Suprapubic skin (tissue), 4 donors: ENCODE measurements at places on chromosomes 2 and 18. TPM values are rescaled to one million over a fixed set of nuclear protein-coding genes. Genes with fewer than 3 reads are reported as not detected.
A peak's percentile ranks its signal among the peaks of the same experiment; 100 is the strongest.

- H3K4me3 ChIP-seq = no peak overlapping the region
- no peaks in the 10 kb centered on the region for H3K36me3 ChIP-seq
- DNase-seq = no peak
- no peaks in the 10 kb centered on the region for H3K4me1 ChIP-seq
- no peak overlapping the region for H3K27ac ChIP-seq
- no peaks in the 10 kb centered on the region for H3K27me3 ChIP-seq
Measured at GRCh38 chr18:57832730-57833129, 29.6 kb upstream of the ATP8B1 start.

DNA sequence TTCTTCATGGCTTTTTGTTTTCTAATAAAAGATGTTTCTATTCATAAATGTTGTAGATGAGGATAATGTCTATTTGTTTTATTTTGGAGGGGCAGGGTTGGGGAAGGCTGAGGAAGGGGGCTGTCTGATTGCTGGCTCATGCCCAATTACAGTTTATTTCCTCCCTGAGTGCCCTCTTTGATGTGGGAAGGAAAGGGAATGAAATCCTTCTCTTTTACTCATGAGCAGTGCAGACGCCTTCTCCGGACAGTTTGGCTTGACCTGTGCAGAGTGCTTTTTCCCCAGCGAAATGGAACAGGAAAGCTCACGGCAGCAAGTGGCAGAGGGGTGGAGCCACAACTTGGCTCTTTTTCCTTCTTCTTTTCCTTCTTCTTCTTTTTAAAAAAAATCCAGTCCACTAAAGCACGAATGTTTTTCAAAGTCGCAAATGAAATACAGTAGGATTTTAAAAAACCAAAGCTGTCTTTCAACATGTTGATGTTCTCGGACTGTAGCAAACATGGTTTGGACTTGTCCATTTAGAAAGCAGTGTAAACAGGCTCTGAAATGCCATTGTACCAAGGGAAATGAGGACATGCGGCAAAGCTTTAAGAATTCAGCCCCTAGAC is 34.5 kb downstream of the RAB31 start:
- no peaks in the 10 kb centered on the region for H3K36me3 ChIP-seq
- peaks cover 26% of the 10 kb centered on the region for H3K4me1 ChIP-seq
- peak overlapping the region; percentile 54 for H3K27ac ChIP-seq
- H3K27me3 ChIP-seq = no peaks in the 10 kb centered on the region
- peak overlapping the region; percentile 7 for H3K4me3 ChIP-seq
- DNase-seq = no peak

DNA sequence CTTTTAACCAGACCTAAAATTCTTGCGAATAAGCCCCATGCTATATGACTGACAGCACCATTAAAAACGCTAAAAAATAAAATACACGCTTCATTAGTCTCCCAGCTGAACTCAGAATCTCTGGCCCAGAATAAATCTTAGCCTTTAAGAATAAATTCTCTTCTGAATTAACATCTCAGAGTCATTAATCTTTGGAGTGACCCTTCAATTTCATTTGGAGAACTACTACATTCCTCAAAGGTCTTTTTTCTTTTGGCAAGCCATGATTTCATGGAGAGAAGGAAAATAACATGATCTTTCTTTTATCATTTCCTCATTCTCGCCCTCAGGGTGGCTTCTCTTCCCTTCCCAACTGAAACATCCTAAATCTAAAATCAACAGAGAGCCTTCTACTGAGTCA is 259.0 kb downstream of the AFF3 start:
- H3K4me1 ChIP-seq = no peaks in the 10 kb centered on the region
- DNase-seq = no peak
- H3K27ac ChIP-seq = no peak overlapping the region
- H3K27me3 ChIP-seq = no peaks in the 10 kb centered on the region

DNA sequence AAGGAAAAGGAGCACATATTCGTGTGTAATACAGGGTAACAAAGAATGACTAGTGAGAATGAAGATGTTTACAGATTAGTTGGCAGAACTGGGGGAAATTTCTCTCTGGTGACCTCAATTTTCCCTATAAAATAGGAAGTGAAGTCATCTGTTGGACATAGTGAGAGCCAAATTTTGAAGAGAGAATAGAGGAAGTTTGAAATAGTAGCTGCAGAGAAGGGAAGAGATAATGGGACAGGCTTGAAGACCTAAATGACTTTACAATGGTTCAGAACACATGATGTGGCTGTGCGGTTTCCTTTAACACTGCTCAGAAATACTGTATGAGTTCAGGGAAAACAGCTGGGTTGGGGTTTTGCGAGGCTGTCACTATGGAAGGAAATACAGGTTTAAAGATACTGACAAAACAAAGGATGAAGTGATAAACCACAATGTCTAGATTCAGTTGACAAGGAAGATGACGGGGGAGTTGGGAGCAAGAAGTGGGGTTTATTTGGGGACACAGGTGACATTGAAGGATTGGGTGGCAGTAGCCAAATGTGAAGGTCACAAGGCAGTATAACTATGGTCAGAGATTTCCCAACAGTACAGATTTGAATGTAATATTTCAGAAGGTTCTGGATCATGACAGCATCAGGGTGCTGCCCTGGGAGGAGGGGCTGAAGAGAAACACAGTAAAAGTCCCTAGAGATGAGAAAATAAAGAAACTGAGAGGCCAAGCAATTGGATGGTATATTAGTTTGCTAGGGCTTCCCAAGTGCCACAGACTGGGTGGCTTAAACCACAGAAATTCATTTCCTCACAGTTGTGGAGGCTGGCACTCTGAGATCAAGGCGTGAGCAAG is 82.6 kb upstream of the TANK start:
- H3K4me1 ChIP-seq = peaks cover 27% of the 10 kb centered on the region
- no peak overlapping the region for H3K4me3 ChIP-seq

DNA sequence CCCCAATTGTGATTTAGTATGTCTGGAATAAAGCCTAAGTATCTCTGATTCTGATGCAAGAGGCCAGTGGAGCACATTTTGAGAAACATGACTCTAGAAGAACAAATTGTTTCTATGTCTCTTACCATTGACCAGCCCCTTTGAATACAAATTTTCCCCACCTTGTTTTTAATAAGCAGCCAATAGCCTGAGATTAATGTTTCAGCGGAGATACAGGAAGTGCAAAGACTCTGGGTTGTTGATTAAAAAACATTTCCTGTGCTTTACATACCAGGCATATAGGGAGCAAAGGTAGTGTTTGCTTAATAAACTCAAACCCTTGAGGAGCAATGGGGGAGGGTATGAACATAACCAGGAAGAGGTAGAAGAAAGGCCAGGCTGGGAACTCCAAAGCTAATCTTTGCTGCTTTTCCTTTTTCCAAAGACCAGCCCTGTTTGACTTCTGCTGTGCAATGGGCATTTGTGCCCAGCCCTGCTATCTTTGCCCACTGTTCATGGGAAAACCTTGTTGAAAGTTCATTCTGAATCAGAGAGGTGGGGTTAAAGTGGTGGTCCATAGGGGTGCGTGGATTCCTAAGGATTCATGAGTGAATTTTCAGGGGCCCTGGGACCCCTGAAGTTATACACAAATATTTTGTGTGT is 29.3 kb downstream of the UPP2 start:
- no peaks in the 10 kb centered on the region for H3K27me3 ChIP-seq
- no peaks in the 10 kb centered on the region for H3K4me1 ChIP-seq
- no peak overlapping the region for H3K27ac ChIP-seq
- no peaks in the 10 kb centered on the region for H3K36me3 ChIP-seq
- no peak for DNase-seq

GRCh38 chr2:197813093-197813787 is 8.8 kb downstream of the PLCL1 start:
- no peak for DNase-seq
- no peaks in the 10 kb centered on the region for H3K36me3 ChIP-seq
- H3K4me3 ChIP-seq = no peak overlapping the region
- H3K4me1 ChIP-seq = no peaks in the 10 kb centered on the region
- no peaks in the 10 kb centered on the region for H3K27me3 ChIP-seq

DNA sequence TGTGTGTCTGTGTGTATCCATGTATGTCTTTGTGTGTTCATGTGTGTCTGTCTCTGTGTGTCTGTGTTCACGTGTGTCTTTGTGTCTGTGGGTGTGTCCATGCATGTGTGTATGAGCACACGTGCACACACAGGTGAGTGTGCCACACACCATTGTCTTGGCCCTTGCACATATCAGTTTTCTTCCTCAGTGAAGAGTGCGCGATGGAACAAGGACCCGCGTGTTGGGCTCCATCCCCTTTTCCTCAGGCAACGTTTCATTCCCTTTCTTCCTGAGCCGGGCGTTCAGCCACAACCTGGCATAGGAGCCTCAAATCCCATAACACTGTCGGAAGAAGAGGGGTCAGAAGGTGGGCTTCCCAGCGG is 74.3 kb downstream of the PTGR3 start:
- H3K4me1 ChIP-seq = no peaks in the 10 kb centered on the region
- peak; percentile 8 for DNase-seq
- no peaks in the 10 kb centered on the region for H3K36me3 ChIP-seq
- H3K27ac ChIP-seq = no peak overlapping the region
- H3K4me3 ChIP-seq = no peak overlapping the region
- no peaks in the 10 kb centered on the region for H3K27me3 ChIP-seq

- no peaks in the 10 kb centered on the region for H3K27me3 ChIP-seq
- H3K36me3 ChIP-seq = peaks cover 46% of the 10 kb centered on the region
- no peak overlapping the region for H3K4me3 ChIP-seq
- DNase-seq = no peak
- H3K4me1 ChIP-seq = peaks cover 66% of the 10 kb centered on the region
- no peak overlapping the region for H3K27ac ChIP-seq
Measured at GRCh38 chr18:3457261-3457724, 7.3 kb downstream of the TGIF1 start.

DNA sequence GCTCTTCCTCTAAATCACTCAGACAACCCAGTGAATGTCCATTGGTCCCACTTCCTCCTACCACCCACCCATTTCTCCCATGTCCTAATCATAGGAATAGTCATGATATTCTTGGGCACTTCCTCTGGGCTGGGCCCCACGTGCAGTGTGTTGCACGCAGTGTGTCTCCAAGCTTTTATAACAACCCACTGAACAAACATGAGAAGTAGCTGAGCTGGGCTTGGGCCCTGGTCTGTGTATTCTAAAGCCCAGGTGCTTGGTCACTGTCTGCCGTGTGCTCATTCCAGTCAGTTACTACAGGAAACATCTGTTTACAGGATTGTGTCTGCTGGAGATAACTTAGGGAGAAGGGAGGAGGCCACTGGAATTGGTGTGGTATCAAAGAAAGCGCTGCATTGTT is 64.2 kb upstream of the THOC1 start:
- no peak overlapping the region for H3K4me3 ChIP-seq
- DNase-seq = no peak
- no peaks in the 10 kb centered on the region for H3K27me3 ChIP-seq
- H3K27ac ChIP-seq = no peak overlapping the region
- H3K4me1 ChIP-seq = peaks cover 5% of the 10 kb centered on the region

DNA sequence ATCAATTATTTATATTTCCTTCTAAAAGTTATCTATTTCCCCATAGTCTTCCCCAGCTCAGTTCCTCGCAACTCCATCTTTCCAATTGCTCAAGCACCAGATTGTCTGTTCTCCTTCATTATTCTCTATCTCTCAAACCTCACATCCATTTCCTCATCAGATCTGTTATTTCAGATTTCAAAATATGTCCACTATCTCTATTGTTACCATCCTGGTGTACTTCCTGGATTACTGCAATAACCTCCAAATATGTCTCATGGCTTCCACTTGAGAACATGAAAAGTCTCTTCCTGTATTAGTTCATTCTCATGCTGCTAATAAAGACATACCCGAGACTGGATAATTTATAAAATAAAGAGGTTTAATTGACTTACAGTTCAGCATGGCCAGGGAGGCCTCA is 641.7 kb upstream of the ZEB2 start:
- no peak for DNase-seq
- H3K27me3 ChIP-seq = no peaks in the 10 kb centered on the region
- H3K4me3 ChIP-seq = no peak overlapping the region
- no peak overlapping the region for H3K27ac ChIP-seq
- peaks cover 13% of the 10 kb centered on the region for H3K4me1 ChIP-seq

DNA sequence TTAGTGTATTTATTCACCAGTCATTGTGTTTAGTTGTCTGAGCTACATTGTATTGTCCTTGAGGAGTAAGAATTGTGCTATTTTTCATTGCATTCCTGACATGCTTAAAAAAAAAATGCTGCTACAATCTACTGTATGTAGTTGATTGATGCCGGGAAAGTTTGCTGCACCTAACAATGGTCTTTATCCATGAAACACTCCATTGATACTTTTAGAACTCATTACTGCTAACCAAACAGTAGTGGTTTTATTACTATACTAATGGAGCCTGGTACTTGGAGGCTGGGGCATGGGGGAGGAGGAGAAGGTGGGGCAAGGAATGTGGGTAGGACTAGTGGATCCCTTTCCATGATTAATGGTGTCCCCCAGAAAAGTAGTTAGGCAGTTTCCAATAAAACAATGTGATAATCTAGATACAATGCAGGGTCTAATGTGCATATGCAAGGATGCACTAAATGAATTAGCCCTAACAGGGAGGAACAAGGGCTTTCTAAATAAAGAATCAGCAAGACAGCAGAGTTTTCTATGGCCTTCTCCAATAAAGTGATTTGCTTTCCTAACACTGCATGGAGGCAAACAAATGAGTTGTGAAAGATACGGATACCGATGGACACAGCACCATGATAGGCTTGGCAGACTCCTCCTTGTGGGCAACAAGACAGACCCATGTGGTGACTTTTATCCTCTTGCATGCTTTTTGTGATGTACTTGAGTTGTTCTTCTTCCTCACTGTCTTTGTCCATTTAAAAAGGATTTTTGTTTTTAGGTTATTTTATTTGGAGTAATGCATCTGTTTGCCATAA is 78.5 kb downstream of the FMNL2 start:
- H3K4me3 ChIP-seq = no peak overlapping the region
- H3K27ac ChIP-seq = no peak overlapping the region
- peaks cover 11% of the 10 kb centered on the region for H3K4me1 ChIP-seq
- no peak for DNase-seq
- H3K36me3 ChIP-seq = no peaks in the 10 kb centered on the region

Gene BOLL
- total RNA-seq = not detected

Gene PLEK
- 1.7 TPM for total RNA-seq

Gene FOXD4L1
- not detected for total RNA-seq

Gene OBSL1
- 75.7 TPM for total RNA-seq

Gene NBEAL1
- total RNA-seq = 25.0 TPM

Gene YES1
- total RNA-seq = 102 TPM

Gene KLHL30
- not detected for total RNA-seq

Gene TIA1
- total RNA-seq = 115 TPM
